ENCODE measurements at places on chromosomes 6 and 20. TPM values are rescaled to one million over a fixed set of nuclear protein-coding genes. Genes with fewer than 3 reads are reported as not detected.
A peak's percentile ranks its signal among the peaks of the same experiment; 100 is the strongest.

DNA sequence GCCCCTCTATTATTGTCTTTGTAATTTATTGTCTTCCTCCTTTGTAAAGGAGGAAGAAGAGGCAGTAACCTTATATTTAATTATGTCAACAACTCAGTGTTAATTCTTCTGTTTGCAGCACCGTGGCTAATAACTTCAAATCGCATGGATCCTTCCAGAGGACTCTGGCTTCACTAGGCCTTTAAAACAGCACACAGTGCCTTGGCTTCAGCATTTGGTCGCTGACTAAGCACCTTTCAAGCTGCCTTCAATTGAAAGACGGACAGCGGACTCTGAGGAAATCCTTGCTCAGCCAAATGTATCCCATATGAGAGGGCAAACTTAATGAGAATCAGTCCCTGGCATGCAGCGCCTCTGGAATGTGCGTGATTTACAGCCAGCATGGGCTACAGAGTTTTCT, 64.2 kb downstream of the SGK1 start:
- DNase-seq, result no peak

DNA sequence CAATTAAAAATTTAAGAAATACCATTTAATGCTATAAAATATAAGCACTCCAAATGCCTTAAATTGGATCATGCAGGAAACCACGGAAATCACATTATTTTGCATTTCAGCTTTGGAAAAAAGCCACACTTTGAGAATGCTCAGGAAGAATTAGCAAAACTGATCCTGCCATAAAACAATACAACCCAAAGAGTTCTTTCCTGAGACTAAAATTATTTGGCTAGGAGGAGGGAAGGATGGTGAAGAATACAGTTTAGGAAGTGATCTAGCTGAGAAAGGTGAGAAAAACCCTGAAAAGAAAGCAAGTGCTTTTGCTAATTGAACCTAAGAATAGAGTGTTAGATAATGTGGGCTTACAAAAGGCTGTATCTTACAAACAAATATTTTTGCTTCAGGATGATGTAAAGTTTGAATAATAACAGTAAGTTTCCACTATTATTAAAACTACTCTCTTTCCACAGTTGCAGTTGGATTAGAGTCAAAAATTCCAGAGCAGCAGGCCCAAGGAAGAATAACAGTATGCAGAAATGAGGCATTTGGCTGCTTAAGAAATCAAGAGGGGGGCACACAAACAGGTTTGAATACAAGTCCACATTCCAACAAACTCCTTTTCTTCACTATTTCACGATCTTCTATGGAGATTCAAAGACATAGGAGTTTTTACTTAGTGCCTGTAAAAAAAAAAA, 565.4 kb downstream of the RFPL4B start:
- DNase-seq, result no peak

- DNase-seq, result no peak
These were observed 171.5 kb downstream of the QKI start for GRCh38 chr6:163585932-163586437.

DNA sequence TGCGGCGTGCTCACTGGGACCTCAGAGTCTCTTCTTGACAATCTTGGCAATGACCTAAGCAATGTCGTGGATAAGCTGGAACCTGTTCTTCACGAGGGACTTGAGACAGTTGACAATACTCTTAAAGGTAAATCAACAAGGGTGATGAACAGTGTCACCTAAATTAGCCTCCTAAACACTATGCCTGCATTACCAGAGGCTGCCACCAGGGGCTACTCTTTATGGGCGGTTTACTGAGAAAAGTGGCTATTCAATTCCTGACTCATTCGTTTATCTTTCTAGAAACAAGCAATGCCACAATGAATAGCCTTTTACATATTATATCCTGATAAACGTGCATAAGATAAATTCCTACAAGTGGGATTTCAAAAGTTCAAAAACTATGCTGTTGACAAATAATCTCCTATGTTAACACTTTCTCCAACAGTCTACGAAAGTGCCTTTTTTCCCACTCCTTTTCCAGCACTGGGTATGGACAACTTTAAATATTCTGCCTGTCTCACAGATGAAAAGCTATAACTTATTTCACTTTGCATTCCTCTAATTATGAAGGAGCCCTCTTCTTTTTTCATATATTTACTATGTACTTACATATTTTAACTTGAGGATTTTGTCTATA, 1.3 kb downstream of the BPIFA2 start:
- DNase-seq, result no peak

- peak; percentile 62 for DNase-seq
These were observed 159.1 kb downstream of the TFAP2C start for GRCh38 chr20:56788041-56788670.

GRCh38 chr6:44054721-44055559, 72.3 kb downstream of the MRPL14 start:
- DNase-seq, result peak; percentile 92

DNA sequence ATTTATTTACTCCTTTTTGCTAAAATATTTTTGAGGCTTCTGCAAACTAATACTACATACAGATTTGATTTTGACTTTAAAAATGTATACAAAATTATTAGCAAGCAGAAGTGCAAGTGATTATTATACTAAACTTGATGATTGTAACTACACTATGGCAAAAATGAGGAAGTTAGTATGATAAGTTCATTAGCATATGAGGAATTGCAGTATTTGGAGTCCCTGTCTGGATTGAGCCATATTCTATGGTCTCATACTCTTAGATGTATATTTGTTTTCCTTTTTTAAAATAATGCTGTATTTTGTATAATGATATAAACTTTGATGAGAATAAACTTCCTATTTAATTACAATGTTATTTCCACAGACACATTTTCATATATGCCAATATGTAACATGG, 13.9 kb downstream of the CRISP3 start:
- DNase-seq, result no peak

- no peak for DNase-seq
These were observed 258.5 kb downstream of the KHDC1L start for GRCh38 chr6:72966628-72967280.

DNA sequence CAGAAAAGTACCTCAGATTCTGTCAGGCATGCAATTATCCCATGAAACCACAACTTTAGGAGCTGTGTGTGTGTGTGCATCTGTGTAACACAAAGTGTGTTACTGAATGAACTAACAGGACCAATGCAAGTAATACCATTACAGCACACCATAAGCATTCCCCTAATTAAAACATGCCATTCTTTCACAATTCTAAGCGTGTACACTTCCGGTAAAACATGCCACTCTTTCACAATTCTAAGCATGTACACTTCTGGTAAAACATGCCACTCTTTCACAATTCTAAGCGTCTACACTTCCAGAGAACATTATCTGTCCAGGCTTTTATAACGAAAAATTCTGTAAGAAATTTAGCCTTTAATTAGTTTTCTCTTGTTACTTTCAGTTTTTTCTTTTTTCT, 238.2 kb downstream of the GMDS start:
- DNase-seq, result no peak

DNA sequence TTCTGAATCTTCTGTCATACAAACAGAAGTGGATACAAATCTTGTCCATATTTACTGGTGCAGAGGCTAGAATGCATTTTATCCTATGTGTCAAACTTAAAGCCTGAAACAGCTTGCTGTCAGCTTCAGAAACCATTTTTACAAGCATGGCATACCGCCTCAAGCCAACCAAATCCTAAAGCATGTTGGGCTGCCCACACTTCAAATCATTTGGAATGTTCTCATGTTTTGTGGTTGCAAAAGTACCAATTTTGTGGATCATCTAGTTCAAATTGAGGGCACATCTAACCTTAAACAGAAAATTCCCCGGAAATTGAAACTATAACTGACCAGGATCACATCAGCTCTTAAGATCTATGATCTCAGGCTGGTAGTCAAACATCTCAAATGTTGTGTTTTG, 3.2 kb downstream of the GPR63 start:
- DNase-seq, result no peak

DNA sequence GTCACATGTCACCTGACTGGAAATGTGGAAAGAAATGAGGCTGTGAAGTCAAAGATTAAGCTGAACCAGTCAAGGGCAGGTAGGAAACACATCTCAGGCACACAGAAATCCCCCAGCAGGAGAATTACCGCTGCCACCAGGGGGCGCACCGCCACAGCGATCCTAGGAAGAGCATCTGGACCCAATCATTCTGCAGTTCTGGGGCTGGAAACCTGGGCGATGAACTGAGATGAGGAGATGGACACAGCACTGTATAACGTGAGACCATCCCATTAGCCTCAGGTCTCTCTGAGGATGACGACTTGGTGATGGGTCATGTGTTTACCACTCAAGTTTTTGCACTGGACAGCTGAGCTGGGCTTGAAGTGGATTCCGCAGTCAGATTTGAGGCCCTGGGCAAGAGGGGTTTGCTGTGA, 6.5 kb upstream of the SLC24A3 start:
- DNase-seq, result peak; percentile 76

DNA sequence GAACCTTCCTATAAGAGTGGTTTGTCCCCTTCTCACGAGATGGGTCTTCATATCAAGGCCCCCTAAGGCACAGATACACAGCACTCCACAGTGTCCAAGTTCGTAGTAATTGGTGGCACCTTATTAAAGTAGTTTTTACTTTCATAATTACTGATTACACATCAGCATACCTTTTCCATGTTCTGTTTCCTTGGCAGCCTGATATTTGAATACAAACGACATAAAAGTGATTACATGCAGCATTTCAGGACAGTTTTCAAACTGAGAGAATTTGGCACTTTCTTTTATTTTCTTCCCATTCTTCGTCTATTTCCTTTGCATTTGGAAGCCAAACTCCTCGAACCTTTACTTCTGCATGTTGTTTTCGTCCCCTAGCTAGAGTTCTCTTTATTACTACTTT, 139.7 kb downstream of the MTHFD1L start:
- DNase-seq, result no peak

- no peak for DNase-seq
These were observed 13.1 kb upstream of the PBOV1 start for GRCh38 chr6:138231381-138231886.

DNA sequence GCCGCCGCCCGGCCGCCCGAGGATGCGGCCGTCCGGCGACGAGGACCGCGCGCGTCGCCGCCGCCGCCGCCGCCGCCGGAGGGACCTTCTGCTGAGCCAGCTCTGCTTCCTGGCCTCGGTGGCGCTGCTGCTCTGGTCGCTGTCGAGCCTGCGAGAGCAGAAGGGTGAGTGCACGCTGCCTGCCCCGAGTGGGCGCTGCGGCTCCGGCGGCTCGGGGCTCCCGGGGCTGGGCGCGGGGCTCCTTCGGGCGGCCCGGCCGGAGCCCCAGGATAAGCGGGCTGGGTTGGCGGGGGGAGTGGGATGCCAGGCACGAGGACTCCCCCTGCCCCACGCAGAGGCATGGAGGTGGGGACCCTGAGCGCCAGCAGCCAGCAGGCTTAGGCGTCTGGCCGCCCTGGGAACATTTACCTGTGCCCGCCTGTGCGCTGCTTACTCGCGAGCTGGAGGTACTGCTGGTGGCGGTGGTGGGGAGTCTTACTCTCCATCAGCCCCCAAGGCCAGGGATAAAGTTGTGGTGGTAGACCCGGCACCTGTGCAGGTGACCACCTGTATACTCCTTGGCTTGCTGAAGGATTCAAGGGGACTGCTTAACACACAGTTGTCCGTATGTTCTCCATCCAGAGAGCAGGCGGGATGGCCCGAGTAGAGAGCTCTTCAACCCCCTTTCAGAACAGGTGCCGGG, 520 bp downstream of the SLC24A3 start:
- no peak for DNase-seq

DNA sequence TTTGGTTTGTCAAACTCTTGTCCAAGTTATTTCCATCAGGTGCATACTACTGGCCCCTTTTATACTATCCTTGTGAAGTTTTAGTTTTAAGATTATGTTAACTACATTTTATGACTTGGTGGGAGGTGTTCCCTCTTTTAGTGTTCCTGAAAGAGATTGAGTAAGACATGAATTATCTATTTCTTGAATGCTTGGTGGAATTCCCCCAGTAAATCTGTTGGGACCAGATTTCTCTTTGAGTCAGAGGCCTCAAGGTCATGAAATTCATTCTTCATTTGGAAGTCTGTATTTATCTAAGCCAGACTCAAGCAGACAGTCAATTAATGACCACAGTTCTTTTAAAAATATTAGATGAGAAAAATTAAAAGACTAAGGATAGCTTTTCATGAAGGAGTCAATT, 81.3 kb downstream of the MOXD1 start:
- DNase-seq, result no peak

DNA sequence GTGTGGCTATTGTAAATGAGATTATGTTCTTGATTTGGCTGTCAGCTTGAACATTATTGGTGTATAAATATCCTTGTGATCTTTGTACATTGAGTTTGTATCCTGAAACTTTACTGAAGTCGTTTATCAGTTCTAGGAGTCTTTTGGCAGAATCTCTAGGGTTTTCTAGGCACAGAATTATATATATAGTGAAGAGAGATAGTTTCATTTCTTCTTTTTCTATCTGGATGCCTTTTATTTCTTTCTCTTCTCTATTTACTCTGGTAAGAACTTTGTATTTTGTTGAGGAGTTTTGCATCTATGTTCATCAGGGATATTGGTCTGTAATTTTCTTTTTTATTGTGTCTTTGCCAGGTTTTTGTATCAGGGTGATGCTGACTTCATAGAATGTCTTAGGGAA, 589.2 kb upstream of the MAN1A1 start:
- DNase-seq, result no peak

DNA sequence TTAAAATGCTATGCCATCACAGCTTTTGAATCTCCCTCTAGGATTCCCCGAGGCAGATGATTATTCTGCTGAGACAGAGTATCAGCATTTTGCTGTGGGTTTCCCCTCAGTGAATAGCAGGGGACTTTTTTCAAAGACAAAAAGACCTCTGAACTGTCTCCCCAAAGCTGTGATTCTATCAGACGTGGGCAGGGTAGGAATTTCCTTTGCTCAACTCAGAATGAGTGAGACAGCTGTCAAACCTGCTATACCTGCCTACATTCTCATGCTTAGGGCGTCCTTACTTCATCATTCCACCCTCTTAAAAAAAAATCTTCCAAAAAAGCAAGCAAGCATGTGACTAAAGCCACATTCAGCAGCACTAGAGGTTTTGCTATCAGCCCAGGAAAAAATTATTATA, 147.6 kb upstream of the FAM83B start:
- DNase-seq, result peak; percentile 52

DNA sequence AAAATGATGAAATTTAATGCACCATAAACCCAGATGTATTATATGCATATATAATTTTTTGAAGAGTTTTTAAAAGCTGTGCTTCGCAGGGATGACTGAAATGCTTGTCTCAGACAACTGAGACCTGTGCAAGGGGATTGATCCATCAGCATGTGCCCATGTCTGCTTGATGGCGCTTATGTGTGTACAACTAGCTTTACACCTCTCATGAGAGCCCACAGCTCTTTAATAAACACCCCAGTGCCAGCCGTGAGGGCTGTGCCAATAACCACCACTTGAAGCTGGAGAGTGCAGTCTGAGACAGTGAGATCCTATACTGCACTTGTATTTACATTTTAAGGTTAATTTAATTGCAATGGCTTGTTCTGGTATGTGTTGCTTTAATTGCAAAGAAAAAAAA, 225.5 kb downstream of the BCKDHB start:
- no peak for DNase-seq

Gene HLA-DQB2
- total RNA-seq, result not detected

Gene SRMS
- not detected for total RNA-seq

Gene THEMIS
- under 0.01 TPM for total RNA-seq

Gene NKX2-4
- not detected for total RNA-seq

Gene OTOR
- not detected for total RNA-seq

Gene F13A1
- total RNA-seq, result under 0.01 TPM

Gene NKX2-2
- total RNA-seq, result not detected

Gene EBF4
- total RNA-seq, result under 0.01 TPM

Gene PRDM1
- 1.8 TPM for total RNA-seq

Gene ZSCAN31
- total RNA-seq, result 19.9 TPM

Gene THBS2
- total RNA-seq, result 1,102 TPM

Gene PPP1R14C
- 3.6 TPM for total RNA-seq

Data from osteoblast (primary cell).